RKO (cell line): ENCODE measurements at places on chromosomes 11 and 22.

- DNase-seq: no peak
Measured at GRCh38 chr11:95715777-95716241, 73.8 kb downstream of the FAM76B start.

- no peak for DNase-seq
Measured at GRCh38 chr11:14114269-14114668, 151.7 kb downstream of the SPON1 start.

DNA sequence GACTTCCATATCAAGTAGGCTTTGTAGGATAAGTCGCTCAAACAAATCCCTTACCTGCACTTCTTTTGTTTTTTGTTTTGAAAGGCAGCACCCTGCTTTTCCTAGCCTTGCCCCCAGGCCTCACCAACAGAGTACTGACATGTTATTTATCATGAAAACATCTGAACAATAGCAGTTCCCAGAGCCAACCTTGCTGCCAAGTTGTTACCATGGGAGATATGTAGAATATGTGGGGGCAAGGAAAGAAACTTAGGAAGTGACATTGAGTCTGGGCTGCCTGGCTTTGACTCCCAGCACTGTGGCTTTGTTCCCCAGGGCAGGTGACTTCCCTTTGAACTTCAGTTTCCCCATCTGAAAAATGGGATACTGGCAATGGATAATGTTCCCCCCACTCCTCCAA, 53.4 kb upstream of the CRYBB3 start:
- DNase-seq: no peak

DNA sequence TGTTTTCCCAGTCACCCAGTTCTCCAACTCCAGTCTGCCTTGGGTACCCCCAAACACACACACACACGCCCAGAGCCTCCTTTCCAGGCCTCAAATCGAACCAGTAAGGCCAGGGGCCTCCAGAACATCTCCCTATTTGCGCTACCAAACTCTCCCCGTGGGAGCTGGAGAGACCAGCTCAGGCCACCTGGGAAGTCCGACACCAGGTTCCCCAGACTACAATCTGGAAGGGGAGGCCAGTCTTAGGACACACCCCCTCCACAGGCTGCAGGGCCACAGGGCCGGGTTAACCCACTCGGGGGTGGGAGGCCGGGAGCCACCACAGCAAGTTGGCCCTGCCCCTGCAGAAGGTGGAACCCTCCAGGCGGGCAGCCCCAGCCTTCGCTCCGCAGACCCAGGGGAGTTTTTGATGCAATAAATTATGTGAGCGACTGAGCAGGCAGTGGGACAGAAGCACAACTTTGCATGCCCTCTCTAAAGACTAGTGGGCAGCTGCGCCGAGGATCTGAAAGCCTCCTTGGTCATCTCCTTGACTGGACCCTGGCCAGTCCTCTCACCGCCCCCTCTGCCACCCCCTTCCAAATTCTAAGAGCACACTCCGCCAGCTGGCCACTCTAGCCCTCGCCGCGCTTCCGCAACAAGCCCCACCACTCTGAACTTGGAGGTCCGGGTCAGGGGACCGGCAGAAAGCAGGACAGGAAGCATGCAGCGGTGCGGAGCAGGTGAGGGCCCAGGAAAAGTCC, 2.8 kb downstream of the IGF2 start:
- no peak for DNase-seq

DNA sequence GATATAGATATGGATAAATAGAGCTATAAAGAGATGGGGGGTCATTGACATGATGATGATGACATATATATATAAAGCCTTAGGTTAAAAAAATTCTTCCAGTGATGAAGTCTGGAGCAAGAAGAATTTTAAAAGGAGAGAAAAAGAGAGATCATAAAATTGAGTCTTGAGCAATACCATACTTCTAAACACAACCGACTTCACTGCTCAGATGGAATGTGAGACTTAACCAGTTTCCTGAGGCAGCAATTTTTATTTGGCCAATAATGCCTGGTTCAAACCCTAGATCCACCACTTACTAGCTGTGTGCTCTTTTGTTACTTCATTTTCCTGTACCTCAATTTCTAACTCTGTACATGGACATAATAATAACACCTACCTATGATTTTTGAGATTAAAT, 229.5 kb downstream of the TTC28 start:
- DNase-seq: no peak

DNA sequence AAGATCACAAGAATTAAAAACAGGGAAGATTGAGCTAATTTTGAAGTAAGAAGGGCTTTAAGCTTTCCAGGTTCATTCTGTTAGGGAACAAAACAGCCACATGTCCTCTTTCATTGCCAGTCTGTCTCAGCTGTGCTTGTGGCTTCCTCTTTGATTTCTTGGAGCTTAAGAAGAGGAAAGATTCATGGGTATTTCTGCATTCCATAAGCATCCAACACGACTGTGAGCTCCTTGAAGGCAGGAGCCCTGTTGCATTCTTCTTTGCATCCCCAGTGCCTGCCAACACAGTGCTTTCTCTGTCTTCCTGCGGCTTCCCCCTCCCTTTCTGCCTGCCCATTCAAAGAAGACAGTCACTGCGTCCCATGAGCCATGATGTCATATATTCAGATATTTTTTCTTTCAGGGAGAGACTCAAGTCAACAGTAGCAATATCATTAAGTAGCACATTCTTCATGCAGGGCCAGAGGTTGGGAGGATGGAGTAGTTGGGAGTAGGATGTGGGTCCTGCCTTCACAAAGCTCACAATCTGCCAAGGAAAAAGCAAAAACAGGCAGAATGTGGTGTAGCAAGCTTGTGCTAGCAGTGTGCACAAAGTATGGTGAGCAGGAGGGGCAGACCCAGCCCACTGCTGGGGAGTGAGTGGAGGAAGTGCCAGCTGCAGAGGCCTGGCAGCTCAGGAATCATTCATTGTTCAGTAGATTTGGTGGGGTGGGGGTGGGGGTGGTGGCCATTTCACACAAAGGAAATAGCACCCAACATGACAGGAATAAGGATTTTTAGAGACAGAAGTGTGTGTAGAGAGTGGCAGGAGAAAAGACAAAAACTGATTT, 162.1 kb upstream of the RASSF10 start:
- no peak for DNase-seq

GRCh38 chr11:94194712-94195111, 66.1 kb downstream of the PANX1 start:
- DNase-seq: no peak

GRCh38 chr11:3685923-3686322, 14.7 kb upstream of the CHRNA10 start:
- DNase-seq: no peak

- DNase-seq: no peak
Measured at GRCh38 chr22:38246692-38247091, 26.1 kb downstream of the TMEM184B start.

DNA sequence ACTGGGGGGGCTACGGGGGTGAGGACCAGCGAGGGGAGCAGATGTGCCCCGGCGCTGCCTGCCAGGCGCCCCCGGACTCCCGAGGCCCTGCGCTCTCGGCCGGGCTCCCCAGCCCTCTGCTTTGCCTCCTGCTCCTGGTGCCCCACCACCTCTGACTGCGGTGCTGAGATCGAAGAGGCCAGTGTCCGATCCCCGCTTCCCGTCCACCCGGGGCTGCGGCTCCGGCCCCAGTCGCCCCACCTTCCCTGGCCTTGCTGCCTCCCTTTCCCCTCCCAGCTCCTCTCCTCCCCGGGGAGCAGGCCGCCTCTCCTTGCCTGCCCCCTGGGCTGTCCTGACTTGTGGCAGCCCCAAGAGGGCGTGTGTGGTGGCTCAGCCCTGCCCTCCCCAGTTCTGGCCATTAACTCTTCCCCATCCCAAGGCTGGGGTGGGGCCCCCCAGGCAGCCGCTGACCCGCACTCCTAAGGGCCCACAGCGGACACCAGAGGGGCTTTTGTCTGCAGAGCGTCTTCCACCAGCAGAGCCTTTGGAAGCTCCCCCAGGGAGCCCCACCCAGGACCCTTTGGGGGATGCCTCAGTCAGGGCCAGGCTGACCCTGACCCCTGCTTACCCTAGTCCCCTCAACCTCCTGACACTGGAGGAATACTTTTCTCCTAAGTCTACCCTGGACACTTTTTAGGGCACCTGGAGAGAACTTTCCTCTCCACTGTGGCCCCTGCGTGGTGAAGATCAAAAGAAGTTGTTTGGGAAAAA, 16.6 kb downstream of the RTN4RL2 start:
- peak; percentile 84 for DNase-seq

DNA sequence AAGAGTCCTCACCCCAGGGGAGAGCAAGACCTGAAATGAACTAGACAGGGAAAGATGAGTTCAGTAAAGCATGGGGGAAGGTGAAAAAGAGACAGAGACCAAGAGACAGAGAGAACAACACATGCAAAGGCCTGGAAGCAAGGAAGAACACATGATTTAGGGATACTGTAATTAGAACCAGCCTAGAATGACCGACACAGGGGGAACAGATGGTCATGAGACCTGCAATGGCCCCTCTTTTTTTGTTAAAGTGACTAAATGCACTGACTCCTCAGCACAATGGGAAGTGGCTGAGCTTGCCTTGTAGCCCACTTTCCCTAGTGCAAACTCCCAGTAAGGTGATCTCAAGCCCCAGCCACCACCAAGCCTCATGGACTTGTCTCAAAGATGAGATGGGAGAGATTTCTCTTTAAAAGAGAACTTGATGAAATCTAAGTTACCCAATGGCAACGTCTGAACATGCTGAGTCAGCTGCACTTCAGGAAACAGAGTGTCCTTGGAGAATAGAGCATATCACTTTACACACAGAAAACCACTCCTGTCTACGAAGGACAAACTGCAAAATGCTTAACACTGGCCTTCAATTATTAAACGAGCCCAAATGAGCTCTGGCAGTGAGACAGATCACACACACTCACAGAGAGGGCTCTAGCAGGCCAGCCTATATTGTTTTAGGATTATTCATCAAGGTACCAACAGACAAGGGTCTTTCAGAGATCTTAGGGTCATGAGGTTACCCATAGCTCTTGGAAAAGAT, 91.0 kb downstream of the SERGEF start:
- DNase-seq: no peak

DNA sequence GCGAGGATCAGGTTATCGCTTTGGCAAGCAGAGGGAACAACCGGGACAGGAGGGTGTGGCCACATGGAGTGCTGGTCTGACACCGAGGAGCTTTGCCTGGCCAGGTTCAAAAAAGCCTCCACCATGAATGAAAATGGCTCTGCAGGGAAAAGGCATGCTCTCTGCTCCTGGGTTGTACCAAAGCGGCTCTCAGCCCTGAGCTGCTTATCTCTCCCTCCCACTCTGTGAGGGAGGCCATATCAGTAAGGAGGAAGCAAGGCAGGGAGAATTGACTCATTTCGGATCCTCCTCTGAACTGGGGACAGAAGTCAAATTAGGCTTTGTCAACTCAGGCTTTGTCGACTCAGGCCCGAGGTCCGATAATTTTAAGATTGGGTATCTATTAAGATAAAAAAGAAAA, 82.9 kb upstream of the CRTAM start:
- no peak for DNase-seq

GRCh38 chr11:126502159-126502558, 146.7 kb downstream of the ST3GAL4 start:
- no peak for DNase-seq
